ENCODE measurements at places on chromosomes 3 and 15.

DNA sequence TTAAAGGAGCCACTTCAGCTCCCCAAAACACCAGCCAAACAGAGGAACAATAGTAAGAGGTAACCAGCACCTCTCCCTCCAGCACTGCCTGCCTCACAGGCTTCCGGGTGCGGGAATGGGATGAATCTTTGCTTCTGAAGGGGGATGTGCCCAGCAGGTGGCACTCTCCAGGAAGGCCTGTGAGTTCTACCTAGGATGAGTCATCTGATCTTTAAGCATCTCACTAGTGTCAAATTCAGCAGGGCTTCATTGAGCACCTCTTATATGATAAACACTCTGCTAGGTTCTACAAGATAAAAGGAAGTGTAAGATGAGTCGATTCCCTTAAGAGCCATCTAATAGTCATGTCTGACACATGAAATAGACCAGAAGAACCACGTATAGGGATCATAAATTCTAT is 237.4 kb upstream of the UMPS start:
- DNase-seq = peak; percentile 75

- DNase-seq = no peak
Observed at GRCh38 chr15:75786575-75786947, 56.7 kb upstream of the UBE2Q2 start.

- DNase-seq = no peak
Observed at GRCh38 chr15:28981351-28981720, 95.6 kb downstream of the APBA2 start.

DNA sequence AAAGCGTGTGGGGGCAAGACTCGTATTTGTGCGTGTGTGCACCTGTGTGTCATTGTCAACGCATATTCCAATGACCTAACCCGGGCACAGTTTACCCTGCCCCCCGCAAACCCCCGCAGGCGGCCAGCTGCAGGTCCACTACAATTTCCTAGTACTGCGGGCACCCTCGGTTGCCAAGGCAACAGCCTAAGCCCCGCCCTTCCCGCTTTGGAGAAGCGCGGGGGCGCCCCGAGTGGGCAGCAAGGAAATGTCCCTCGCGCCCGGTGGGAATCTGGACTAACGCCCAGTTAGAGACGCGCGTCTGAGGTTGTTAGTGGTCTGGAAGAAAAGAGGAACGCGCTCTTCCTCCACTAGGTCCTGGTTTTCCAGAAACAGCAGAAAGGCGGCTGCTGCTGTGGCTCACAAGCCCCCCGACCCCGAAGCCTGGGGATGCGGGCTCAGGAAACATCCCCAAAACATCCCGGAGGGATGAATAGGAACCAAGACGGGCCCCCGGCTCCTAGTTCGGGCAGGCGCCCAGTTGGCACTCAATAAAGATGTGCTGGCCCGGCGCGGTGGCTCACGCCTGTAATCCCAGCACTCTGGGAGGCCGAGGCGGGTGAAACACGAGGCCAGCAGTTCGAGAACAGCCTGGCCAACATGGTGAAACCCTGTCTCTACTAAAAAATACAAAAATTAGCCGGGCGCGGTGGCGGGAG is 1.1 kb downstream of the ABHD14A start:
- DNase-seq = peak; percentile 75

- no peak for DNase-seq
Observed at GRCh38 chr3:34213478-34213877, 415.0 kb downstream of the PDCD6IP start.

DNA sequence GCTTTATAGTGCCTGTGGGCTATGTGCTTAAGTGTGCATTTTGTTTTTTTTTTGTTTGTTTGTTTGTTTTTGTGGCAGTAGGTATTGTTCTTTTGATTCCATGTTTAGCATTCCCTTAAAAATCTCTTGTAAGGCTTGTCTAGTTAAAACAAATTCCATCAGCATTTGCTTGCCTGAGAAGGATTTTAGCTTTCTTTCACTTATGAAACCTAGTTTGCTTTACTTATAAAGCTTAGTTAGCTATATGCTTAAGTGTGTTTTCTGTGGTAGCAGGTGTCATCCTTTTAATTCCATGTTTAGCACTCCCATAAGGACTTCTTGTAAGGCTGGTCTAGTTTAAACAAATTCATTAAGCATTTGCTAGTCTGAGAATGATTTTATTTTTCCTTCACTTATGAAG is 17.3 kb downstream of the IL16 start:
- DNase-seq = no peak

DNA sequence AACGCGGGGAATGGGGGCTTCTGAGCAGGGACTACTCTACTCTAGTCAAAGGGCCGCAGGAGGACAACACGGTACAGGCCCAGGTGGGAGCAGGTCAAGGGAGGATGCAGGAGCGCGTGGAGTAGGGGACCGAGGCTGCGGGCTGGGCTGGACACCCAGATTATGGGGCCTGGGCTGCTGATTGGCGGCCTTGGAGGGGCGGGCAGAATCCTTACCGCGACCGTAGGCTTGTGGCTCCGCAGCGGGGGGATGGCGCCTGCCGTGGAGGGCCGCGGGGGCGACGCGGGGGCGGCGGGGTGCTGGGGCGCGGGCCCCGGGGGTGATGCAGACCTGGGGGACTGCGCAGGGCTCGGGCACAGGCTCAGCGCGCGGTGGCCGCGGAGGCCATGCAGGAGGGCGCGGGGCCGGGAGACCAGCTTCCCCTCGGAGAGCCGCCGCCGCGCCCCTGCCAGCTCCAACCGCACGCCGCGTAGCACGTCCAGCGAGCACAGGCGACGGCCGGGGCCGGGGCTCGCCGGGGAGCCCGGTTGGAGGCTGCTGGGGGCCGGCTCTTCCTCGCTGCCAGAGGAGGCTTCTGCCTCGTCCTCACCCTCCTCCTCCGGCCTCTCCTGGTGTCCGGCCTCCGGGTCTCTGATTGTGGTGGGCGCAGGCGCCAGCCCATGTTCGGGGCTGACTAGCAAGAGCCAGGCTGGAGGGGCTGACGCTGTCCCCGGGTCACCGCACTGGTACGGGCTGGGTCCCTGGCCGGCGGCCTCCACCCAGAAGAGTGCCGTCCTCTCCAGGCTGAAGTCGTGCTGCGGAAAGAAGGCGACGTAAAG is 12.9 kb downstream of the UBAP1L start:
- DNase-seq = no peak

DNA sequence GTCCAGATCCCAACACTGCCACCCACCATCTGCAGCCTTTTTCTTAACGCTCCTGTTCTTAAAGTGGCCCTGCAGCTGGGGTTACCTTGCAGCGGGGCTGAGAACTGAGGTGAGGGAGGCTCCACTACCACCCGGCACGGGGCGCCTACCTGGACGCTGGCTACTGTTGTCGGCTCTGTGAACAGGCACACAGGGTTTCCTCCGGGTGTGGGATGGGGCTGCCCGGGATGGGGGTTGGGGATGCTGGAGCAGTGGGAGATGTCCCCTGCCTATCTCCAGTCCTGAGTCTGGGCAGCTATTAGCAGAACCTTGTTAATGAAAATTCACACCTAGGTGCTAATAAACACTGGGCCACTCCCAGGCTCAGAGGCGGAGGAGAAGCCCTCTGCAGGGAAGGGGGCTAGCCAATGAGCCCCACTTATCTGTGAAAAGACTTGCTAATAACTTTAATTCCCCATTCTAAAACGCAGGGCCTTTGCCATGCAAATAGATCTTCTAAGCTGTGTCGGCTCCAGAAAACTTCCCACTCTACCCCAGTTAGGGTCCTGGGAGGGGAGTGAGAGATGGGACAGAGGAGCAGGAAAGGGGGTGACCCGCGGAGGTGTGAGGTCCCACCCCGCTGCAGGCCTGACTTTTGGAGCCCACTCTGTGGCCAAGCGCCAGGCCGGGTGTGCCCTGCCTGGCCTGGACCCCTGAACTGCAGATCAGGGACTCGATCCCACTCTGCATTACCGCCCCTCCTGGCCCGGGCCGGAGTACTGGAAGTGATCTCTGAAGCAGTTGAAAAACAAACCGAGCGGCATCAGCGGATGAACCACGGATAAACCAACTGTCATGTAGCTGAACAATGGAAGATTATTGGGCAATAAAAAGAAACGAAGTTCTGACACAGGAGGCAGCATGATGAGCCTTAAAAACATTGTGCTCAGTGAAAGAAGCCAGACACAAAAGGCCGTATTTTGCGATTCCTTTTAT is 3.1 kb downstream of the MESP1 start:
- no peak for DNase-seq

- no peak for DNase-seq
Observed at GRCh38 chr15:76936671-76937070, 5.1 kb downstream of the RCN2 start.

DNA sequence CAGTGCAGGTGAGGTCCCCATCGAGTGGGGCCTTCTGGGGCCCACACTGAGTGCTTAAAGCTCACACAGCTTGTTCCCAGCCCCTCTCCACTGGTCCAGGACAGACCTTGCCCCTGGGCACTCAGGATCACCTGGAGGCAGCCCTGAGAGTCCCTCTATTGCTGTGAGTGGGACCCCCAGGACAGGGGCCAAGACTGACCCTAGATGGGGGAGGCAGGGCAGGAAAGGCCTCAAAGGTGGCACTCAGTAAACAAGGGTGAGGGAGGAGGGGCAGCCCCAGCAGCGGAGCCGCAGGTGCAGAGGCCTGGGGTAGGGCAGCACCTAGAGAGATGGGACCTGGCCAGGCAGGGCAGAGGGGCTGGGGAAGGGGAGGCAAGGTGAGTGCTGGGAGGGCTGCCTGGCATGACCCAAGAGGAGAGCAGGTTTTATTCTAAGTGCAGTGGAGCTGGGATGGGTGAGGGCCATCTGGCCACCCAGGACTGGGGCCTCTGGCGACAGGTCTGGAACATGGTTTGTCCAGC is 27.9 kb downstream of the CFAP100 start:
- DNase-seq = no peak

- peak; percentile 91 for DNase-seq
Observed at GRCh38 chr15:101613130-101614000, 38.8 kb downstream of the TM2D3 start.

- DNase-seq = no peak
Observed at GRCh38 chr15:100439514-100439913, 89.2 kb downstream of the CERS3 start.

DNA sequence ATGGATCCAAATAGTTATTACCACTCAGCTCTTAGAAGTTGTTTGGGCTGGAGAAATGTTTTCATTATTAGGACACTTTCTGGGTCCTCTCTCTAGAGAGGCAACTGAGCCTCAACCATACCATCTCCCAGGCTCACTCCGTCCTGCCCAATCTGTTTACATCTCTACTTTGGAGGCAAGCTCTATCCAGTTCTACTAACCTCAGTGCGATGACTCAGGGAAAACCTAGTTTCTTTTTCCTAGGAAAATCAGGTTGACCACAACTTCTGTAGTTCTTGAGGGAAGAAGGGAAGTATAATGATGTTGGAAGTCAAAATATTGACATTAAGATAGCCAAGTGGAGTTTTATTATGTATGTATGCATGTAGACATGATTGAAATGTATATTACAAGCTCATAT is 40.4 kb downstream of the LPP start:
- DNase-seq = no peak

DNA sequence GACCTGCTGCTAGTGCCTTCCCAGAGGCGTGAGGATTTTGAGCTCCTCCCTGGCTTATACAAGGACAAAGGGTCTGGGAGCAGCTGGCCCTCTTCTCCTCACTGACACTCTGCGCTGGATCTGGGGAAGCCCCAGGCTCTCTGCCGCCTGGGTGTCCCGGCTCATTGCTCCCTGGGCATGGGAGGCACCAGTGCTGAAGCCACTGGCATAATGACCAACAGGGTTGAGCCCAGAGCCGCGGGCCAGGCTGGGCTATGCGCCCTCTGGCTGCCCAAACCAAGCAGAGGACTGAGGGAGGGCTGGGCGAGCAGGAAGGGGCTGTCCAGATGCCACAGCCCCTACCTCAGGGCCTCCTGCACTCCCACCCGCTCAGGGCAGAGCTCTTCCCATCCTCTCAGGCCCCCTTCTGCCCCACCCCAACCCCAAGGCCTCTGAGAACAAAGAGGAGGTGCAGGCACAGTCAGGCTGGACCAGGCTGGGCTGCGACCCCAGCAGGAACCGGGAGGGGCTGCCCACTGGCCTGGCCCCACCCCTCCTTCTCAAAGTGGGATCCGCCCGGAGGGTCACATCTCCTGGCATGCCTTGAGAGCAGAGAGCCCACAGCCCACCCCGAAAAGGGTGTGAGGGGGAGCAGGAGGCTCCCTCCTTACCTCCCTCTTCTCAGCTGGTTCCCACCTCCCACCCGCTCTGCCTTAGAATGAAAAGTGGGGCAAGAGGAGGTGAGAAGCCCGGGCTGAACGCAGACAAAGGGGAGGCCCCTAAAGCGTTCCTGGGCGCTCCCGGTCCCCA is 1.6 kb downstream of the LINGO1 start:
- DNase-seq = no peak

DNA sequence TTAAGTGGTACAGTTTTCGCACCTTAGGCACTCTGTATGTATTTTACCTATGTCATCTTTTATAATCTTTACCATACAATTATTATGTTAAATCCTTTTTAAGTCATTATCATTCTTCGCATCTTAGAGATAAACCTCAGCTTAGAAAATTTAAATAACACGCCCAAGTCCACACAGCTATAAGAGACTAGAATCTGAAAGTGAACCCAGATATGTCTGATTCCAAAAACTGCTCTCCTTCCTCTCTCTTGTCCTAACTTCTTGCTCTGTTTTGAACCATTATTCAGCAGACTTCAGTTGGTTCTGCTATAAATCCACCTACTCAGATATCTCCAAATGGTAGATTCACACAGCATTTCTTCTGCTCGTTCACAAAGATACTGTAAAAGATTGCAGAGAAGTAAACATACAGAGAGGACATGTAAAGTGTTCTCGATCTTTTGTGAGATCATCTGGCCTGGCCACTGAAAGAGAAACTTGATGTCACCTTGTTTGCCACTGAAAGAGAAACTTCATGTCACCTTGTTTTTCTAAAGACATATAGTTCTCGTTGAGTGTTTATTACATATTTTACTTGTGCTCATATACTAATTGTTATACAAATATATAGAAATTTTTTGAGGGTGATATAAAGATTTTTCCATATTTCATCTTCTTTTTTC is 533.2 kb downstream of the GRM7 start:
- DNase-seq = no peak

DNA sequence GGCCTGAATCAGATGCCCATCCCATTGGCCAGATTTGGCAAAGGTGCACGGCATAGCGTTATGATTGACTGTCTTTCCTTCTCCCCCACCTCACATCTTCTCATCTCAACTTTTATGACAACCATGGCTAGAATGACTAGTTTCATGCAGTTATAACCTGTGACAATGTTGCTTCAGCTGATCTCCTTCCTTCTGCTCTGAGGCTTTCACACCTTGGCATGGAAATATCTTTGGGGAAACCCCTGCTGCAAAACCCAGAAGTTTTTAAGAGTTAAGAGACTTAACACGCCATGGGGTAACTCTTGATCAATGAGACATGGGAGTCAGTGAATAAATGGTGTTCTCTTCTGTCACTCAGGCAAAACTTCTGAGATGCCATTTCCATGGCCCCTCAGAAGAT is 290.7 kb upstream of the MDFIC2 start:
- no peak for DNase-seq

GRCh38 chr15:52518487-52519371 is 10.0 kb downstream of the MYO5A start:
- no peak for DNase-seq

Measured in left lobe of liver (tissue), 2 donors.